Activated naive CD4-positive, alpha-beta T cell treated with anti-CD3 and anti-CD28 coated beads, Interleukin-2, amount 50 U/mL, for 72 hours (primary cell): ENCODE measurements at places on chromosomes 12 and 14. TPM values are rescaled to one million over a fixed set of nuclear protein-coding genes. Genes with fewer than 3 reads are reported as not detected.

The KRT78 gene
- total RNA-seq, result not detected

The FGF6 gene
- not detected for total RNA-seq

GRCh38 chr14:97010491-97011160 is 213.4 kb downstream of the VRK1 start:
- no peak for DNase-seq

- no peak for DNase-seq
Observed at GRCh38 chr12:88643685-88644084, 63.4 kb upstream of the KITLG start.
